ENCODE measurements at places on chromosomes 7 and 10.

- no peak overlapping the region for H3K4me3 ChIP-seq
- H3K27me3 ChIP-seq = no peaks in the 10 kb centered on the region
- H3K27ac ChIP-seq = peak overlapping the region; percentile 92
- peaks cover 11% of the 10 kb centered on the region for H3K36me3 ChIP-seq
- peaks cover 67% of the 10 kb centered on the region for H3K4me1 ChIP-seq
- DNase-seq = no peak
Measured at GRCh38 chr10:124725791-124726190, 18.4 kb downstream of the FAM53B start.

DNA sequence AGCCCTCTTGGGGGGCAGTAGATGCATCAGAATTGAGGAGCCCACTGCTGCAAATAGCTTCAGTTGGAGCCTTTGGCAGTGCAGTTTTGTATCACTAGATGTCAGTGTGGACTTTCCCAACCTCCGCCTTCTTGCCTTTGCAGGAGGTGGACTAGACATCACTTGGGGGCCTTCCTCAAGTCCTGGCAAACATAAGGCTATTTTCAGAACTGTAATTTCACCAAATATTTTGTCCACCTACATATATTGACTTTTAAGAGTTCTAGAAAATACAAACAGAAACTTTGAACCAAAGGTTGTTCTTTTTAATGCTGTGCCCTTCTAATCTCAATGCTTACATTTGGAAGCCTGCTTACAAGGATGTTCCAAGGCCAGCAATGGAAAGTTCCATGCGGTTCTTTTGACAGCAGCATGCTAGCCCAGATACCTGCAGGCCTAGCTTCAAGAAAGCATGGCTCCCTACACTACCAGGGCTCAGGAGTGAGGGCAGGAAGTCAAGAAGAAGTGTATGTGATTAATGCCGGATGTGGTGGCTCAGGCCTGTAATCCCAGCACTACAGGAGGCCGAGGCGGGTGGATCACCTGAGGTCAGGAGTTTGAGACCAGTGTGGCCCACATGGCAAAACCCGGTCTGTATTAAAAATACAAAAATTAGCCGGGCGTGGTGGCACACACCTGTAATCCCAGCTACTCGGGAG lies 8.0 kb upstream of the ZNRF2 start:
- no peaks in the 10 kb centered on the region for H3K27me3 ChIP-seq
- H3K4me3 ChIP-seq = no peak overlapping the region
- DNase-seq = peak; percentile 28
- no peak overlapping the region for H3K27ac ChIP-seq
- H3K4me1 ChIP-seq = peaks cover 16% of the 10 kb centered on the region

DNA sequence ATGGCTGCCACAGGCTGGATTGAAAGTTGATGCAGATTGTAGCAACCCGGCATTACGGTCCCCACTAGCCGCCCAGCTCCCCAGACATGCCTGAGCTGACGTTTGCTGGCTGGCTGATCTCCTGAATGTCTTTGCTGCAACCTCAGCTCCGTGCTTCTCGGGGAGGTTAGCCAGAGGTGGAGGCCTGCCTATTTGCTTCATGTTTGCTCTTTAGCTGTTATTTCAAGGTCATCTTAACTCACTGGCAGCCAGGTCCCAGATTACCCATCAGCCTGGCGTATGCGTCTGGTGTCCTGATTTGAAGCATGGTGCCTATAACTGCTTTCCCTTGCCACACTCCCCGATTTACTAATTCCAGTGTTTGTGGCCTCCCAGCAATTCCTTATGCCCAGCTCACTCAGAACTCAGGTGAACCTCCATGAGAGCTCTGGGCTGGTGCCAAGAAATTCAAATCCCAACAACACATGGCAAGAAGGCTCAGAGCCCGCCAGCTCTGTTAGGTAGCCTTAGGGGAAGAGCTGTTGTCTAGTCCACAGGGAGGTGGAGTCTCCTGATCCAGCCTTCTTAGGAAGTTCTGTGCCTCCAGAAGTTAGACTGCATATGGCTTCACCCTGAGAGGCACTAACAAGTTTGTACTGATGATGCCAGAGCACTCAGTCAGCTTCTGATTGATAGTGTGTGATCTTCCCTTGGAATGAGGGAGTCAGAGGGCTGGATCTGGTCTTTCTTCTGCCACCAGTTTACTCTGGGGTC lies 69.7 kb upstream of the EXOC4 start:
- H3K4me1 ChIP-seq = no peaks in the 10 kb centered on the region
- peaks cover 2% of the 10 kb centered on the region for H3K27me3 ChIP-seq
- H3K36me3 ChIP-seq = peaks cover 2% of the 10 kb centered on the region
- H3K27ac ChIP-seq = no peak overlapping the region
- no peak for DNase-seq
- H3K4me3 ChIP-seq = no peak overlapping the region

- no peaks in the 10 kb centered on the region for H3K36me3 ChIP-seq
- H3K4me1 ChIP-seq = no peaks in the 10 kb centered on the region
- H3K27ac ChIP-seq = no peak overlapping the region
- no peak for DNase-seq
- H3K4me3 ChIP-seq = no peak overlapping the region
- no peaks in the 10 kb centered on the region for H3K27me3 ChIP-seq
Measured at GRCh38 chr10:29146311-29147100, 142.4 kb upstream of the LYZL1 start.

DNA sequence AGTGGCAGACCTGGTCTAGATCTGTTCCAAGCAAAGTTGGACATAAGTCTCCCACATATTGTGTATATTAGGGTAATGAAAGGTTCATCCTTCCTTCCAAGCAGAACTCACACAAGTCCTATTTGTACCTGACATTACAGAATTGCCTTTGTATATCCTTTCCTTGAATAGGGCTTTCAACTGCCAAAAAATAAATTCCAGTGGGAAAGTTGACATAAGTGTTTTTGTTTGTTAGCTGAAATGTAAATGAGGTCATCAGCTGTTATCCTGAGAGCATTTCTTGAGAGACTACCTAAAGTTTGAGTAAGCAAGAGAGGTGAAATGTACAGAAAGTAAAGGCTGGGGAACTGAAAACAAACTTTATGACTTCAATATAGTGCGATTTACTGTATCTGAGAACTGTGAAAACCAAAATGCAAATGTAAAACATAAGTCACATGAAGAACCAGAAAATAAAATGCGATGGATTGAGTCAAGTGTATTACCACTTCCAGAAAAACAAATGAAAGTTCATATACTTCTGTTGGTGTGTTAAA lies 527.3 kb upstream of the SEMA3D start:
- no peak for DNase-seq
- no peak overlapping the region for H3K4me3 ChIP-seq
- H3K4me1 ChIP-seq = no peaks in the 10 kb centered on the region
- H3K27ac ChIP-seq = no peak overlapping the region
- H3K36me3 ChIP-seq = no peaks in the 10 kb centered on the region

DNA sequence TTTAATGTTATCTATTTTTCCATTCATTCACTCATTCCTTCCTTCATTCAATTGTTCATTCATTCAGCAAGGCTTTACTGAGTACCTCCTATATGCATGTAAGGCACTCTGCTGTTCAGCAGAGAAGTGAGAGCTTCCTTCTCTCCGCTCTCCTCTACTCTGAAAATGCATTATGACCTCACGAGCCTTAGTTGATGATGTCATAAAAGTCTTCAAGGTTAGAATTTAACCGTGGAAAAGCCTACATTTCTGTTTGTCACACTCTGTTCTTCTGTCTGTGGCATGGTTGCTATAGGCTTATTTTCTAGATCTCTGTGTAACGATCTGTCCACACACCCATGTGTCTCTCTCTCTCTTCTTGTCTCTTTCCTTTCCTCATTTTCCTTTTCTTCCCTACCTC lies 17.1 kb downstream of the ODAD2 start:
- H3K36me3 ChIP-seq = no peaks in the 10 kb centered on the region
- no peaks in the 10 kb centered on the region for H3K4me1 ChIP-seq
- H3K27ac ChIP-seq = no peak overlapping the region
- peaks cover 1% of the 10 kb centered on the region for H3K27me3 ChIP-seq
- no peak overlapping the region for H3K4me3 ChIP-seq
- DNase-seq = no peak

DNA sequence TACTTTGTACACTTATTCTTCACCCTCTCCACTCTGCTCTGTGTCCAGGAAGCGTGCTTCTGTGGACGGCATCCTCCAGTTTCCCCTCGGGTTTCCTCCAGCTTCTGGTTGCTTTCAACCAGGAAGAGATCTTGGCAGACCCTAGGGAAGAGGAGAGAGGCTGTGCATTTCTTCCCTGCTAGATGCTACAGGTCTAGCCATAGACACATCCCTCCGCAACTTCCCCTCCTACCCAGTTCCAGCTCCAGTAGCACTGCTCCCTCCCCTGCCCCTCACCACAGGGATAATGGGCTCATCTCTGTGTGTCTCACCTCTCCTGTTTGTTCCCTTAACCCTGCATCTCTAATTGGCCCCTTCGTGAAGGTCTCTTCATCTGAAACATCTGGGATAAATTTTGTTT lies 16.3 kb downstream of the TLL2 start:
- H3K4me1 ChIP-seq = no peaks in the 10 kb centered on the region
- H3K27me3 ChIP-seq = peaks cover 12% of the 10 kb centered on the region

DNA sequence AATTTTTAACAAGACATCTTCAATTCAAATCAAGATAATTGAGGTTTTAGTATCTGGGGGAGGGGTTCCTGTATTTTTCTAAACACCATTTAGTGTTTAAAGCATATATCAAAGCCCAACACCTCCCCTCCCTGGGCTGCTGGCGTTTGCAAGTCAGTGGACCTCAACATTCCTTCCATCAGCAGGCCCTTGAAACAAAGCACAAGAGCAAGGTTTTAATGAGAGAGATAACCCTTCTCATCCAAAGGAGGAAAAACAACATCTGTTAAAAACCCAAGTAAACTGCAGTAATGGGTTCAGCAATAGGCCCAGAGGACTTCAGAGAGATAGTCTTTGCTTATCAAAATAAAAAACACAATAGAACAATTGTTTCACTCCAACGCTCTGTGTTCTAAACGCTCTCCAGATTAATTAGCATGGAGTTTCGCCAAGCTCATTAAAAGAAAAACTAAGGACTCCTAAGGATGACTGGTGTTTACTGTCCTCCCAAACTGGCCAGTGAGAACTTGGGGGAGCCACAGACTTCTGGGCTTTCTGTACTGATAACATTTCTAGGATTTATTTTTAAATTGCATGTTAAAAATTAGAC lies 2.5 kb downstream of the JCAD start:
- DNase-seq = no peak
- H3K36me3 ChIP-seq = no peaks in the 10 kb centered on the region
- H3K27me3 ChIP-seq = peaks cover 10% of the 10 kb centered on the region
- H3K27ac ChIP-seq = no peak overlapping the region
- no peak overlapping the region for H3K4me3 ChIP-seq
- H3K4me1 ChIP-seq = peaks cover 5% of the 10 kb centered on the region

DNA sequence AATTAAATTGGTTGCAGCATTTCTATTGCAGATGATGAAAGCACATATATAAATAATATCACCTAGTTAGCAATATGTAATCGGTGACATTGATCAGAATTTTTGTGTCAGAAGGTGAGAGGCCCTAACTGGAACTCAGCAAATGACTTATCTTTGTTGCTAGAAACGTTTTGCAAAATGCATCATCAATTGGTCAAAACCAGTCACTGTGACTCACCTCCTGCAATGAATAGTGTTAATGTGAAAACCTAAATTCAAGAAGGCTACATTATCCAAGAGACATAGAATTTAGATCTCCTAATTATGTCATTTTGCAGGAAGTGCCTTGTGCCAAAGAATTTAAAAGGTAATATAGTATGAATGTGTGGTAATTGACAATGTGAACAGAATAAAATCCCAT lies 9.8 kb upstream of the PNLIPRP3 start:
- DNase-seq = no peak
- H3K36me3 ChIP-seq = no peaks in the 10 kb centered on the region
- no peaks in the 10 kb centered on the region for H3K4me1 ChIP-seq
- H3K27ac ChIP-seq = no peak overlapping the region

DNA sequence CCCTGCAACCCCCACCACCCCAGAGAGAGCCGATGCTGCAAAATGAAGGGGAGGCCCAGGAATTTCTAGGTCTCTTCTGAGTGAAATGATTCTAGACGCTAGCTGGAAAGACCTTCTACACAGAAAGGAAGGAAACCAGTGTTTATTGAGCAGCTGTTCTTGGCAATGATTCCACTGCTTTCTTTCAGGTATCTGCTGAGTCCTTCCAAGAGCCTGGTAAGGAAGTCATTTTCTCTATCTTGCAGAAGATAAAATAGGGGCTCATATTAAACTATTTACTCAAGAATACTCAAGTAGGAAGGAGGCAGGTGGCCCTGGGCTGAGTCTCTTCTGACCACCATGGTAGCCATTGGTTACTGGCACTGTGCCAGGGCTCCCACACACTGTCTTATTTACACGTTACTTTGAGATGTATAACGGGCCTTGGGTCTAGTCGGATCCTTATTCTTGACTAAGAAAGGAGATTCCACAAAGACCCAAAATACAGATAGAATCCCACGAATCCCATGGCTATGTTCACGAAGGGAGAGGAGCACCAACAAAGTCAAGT lies 112.1 kb downstream of the GALNT11 start:
- H3K36me3 ChIP-seq = peaks cover 41% of the 10 kb centered on the region
- H3K27ac ChIP-seq = no peak overlapping the region
- no peak overlapping the region for H3K4me3 ChIP-seq
- H3K27me3 ChIP-seq = no peaks in the 10 kb centered on the region
- no peak for DNase-seq
- H3K4me1 ChIP-seq = no peaks in the 10 kb centered on the region

DNA sequence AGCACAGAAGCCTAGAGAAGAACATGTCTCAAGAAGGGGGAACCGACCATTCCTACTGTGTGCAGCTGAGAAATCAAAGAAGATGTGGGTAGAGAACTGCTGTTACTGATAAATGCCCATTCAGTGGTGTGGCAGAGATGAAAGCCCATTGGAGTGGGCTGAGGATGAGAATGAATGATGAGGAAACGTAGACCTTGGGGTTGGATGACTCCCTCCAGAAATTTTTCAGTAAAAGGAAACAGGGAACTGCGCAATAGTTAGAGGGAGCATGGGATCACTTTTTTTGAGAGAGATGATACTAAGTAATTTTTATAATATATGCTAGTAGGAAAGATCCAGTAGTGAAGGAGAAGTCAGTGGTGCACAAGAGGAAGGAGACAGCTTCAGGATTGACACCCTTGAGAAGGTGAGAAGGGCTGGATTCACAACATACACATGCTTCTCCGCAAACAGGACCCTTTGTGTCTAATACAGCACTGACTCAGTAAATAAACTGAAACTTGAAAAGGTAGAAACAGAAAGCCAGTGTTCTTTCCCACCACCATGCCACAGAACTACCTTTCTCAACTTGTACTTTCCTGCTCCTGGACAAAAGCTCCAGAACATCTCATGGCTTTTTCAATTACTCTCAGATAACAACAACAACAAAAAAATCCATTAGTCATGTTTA lies 104.7 kb upstream of the IL6 start:
- H3K4me1 ChIP-seq = no peaks in the 10 kb centered on the region
- no peak overlapping the region for H3K4me3 ChIP-seq
- DNase-seq = no peak
- peaks cover 5% of the 10 kb centered on the region for H3K36me3 ChIP-seq
- no peak overlapping the region for H3K27ac ChIP-seq

- H3K4me3 ChIP-seq = no peak overlapping the region
- no peak overlapping the region for H3K27ac ChIP-seq
Measured at GRCh38 chr10:49379596-49380410, 16.1 kb downstream of the DRGX start.

GRCh38 chr7:103932389-103932788 lies 57.1 kb downstream of the RELN start:
- H3K27ac ChIP-seq = no peak overlapping the region
- H3K4me1 ChIP-seq = no peaks in the 10 kb centered on the region
- DNase-seq = no peak
- no peak overlapping the region for H3K4me3 ChIP-seq

All from memory B cell (primary cell).